ENCODE measurements at places on chromosomes 2 and 18.
A peak's percentile ranks its signal among the peaks of the same experiment; 100 is the strongest.

DNA sequence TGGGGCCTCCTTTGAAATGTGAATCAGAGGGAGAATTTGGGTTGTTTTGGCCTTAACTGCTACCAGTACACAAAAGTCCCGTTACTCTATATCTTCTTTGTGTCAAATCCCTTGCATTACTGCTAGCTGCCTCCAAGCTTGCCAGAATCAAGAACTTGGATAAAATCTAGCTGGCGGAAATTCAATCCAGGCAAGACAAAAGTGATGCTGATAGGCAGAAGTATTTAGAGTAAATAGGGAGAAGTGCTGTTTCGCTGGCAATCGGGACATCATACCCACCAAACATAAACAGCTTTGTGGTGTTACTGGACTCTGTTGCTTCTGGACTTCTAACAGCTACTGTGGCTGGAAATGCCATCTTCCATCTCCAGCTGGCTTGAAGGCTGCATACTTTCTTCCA is 2.5 kb downstream of the IFIH1 start:
- no peak for DNase-seq

GRCh38 chr2:42663828-42664227 is 95.4 kb downstream of the MTA3 start:
- no peak for DNase-seq

DNA sequence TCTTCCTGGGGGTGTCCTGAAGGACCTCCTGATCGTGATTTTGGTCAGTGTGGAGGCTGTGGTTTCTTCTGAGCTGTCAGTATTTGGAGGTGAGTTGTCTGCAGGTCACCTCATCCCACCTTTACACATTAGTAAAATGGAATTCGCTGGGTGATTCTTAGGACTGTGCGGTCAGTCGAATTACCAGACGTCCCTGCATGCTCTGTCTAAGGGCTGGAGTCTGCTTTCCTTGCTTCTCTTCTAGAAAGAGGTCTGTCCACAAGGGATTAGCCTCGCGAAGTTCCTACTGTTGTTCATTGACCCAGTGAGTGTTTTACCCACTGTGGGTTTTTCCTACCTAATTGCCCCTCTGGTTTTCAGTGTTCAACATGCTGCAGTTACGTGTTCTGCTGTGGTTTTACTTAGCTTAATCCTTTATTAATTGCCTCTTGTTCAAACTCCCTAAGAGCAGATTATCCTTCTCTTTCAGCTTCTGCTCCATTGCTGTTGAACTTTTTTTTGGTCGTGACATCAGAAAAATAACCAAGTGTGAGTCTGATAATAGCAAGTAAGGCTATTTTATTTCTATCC is 183.4 kb downstream of the NEDD4L start:
- peak; percentile 50 for DNase-seq

GRCh38 chr2:65165558-65165957 is 35.7 kb upstream of the RAB1A start:
- no peak for DNase-seq

- DNase-seq, result no peak
Measured at GRCh38 chr2:132750606-132751005, 80.6 kb upstream of the LYPD1 start.

GRCh38 chr2:11187083-11187619 is 31.9 kb downstream of the SLC66A3 start:
- peak; percentile 63 for DNase-seq

DNA sequence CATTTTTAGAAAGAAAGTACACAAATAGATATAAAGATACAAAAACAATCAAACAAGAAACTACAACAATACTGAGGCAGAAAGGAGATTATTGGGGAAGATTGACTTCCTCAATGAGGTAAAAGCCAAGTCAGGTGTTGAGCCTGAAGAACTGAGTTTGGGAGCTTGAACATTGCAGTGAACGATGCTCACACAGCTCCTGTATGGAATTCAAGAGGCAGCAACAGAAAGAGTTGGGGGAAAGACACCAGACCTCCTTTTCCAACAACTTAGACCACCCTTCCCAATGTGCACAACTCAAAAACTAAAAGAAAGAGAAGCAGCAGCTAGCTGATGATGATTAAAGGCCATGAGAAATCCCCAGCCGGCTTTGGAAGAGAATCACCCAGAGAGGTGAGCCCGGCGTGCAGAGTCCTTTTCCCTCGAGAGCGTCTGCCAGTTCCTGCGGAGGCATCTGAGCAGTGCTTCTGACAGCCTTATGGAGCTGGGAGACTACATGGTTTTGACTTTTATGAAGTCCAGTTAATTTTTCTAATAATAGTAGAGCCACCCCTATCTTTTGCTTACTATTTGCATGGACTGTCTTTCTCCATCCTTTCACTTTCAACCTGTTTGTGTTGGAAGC is 106.9 kb upstream of the RFX8 start:
- no peak for DNase-seq

GRCh38 chr2:204343685-204344084 is 201.6 kb upstream of the PARD3B start:
- DNase-seq, result no peak

DNA sequence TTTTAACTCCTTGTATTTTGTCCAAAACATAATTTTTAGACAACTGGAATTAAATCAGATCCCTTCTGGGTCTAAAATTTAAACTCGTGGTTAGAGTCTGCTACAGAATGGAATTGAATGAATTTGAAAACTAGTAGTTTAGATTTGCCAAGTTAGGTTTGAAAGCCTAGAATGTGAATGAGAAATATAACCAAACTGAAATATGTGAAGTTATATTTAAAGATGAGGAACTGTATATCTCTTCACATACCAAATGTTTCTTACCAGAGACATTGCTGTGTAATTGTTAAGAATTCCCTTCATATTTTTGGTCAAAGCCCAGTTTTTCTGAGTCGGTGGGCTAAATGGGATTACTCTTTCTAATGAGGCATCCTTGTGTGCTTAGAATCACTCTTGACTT is 74.2 kb downstream of the LPIN1 start:
- DNase-seq, result no peak

DNA sequence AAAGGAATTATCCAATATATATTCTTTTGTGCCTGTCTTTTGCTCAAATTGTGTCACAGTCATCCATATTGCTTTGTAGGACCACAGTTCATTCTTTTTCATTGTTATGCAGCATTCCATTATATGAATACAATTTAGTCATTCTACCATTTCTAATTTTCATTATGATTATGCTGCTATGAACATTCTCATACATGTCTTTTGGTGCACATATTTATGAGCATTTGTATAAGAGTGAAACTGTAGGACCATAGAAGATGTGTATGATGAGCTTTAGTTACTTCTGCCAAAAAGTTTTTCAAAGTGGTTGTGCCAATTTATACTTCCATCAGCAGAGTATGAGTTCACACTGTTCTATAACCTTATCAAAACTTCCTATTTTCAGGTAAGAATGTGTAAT is 7.7 kb downstream of the IER3IP1 start:
- no peak for DNase-seq

DNA sequence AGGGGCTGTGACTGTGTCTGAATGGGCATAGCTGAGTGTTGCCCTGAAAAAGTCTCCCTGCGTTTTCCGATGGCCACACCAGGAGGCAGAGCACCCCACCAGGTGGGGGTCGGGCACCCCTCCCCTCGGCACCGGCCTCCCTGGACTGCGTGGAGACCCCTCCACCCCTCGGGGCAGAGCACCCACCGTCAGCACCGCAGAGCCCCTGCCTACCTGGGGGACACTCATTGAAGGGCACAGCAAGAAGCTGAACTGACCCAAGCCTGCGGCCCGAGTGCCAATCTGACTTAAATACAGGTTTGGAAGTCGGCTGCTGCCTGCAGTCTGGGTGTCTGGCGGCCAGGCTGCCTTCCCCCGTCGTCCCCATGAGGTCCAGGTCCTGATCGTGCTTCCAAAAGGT is 69.9 kb downstream of the KCNG2 start:
- DNase-seq, result peak; percentile 43

DNA sequence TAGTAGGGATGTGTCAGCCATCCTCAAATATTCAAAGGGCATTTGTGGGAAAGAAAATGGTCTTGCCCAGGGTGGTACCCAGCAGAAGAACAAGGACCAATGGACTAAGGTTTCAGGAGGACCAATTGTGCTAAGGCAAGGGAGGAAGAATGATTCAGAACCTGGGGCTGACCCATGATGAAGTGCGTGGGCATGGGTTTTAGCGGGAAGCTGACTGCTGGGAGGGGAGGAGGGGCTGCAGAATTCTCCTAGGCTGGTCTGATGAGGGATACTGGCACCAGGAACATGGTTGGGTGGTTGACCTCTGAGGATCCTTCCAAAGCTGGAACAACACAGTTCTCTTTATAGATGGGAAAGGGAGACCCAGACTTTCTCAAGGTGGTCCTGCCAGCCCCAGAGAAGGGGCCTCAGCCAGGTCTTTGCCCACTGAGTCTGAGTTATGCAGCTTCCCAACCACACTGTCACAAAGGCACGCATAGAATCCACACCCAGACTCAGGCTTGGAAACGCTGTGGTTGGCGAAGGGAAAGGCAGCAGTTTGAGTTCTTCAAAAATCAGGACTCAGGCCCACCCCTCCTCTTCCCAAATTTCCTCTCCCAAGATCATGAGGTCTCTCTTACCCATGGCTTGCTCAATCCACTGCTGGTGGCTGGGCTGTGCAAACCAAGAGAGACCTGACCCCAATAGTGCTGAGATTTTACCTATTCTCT is 37.3 kb downstream of the MARCO start:
- peak; percentile 20 for DNase-seq

DNA sequence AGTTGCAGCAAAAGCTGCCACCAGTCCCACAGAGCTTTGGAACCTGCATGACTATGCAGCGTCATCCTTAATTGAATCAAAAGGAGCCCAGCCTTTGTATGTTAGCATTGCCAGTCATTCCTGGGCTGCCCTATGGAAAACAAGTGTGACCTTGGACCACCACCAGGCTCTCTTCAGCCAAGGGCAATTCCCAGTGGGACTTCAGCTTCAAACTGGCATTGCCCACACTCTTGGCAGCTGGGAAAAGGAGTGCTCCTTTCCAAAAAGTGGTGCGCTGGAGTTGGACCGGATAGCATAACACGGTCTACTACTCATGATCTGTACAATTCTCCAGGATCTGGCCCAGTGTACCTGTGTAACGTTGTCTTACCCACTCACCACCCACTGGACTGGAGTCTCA is 259.5 kb downstream of the MREG start:
- no peak for DNase-seq

- peak; percentile 52 for DNase-seq
Measured at GRCh38 chr2:184312970-184313369, 285.4 kb upstream of the ZNF804A start.

GRCh38 chr2:45009928-45010701 is 863 bp upstream of the SIX2 start:
- DNase-seq, result peak; percentile 76

DNA sequence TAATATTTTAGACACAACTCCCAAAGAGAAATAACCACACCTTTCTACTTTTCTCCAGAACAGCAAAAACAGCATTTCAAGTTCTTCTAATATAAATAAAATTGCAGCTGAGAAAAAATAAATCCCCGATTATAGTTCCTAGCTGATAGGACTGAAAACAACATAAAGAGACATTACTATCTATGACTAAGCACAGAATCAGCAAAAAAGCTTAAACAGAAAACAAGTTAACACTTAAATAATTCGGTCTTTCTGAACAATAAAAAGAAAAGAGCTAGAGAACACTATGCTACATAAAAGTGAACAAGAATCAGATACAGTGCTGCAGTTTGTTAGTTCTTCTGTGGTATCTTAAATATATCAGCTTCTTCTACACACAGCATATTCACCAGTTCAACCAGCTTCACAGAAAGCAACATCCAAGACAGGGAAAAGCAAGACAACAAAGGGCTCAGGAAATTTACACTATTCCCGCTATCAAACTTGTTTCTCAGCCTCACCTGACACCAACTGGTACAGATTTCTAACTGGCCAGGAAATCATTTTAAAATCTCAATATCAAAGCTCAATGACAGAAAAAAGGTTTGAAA is 28.6 kb downstream of the FEZ2 start:
- DNase-seq, result no peak

DNA sequence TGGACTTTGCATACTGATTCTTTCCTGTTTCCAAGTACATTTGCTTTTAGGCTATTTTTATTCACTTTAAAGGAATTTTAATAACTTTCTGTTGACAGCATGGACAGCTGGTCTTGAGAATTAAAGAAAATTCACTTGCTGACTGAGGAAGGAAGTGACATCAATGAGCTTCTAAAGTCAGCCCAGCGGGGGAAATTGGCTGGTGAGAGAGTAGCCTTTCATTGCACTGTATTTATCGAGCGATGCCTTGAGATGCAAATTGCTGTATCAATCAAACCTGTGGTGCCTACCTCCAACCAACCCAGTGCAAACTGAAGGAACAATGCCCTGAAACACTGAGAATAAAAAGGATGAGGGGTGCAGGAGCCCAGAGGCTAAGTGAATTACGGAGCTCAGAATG is 91.4 kb upstream of the AQP4 start:
- no peak for DNase-seq

GRCh38 chr2:170077830-170078569 is 99.9 kb upstream of the MYO3B start:
- no peak for DNase-seq

DNA sequence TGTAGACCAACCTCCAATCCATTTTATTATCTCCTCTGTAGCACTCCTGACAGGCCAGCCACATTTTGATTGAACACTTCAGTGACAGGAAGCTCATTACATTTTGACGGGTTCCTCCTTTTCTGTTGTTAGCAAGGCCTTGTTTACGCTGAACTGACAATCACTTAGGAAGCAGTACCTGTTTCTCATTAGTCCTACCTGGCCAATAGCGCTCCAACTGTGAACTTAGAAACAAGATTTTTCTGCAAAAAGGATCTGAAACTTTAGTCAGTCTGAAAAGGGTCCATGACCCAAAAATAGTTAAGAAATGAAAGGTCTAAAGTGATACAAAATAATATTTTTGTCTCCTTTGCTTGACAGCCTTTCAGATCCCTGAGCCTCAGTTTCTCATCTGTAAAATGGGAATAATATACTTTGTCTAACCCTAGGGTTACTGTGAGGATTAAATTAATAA is 119.6 kb upstream of the MSTN start:
- DNase-seq, result no peak

- DNase-seq, result peak; percentile 83
Measured at GRCh38 chr2:169828141-169828811, 1.0 kb downstream of the UBR3 start.

DNA sequence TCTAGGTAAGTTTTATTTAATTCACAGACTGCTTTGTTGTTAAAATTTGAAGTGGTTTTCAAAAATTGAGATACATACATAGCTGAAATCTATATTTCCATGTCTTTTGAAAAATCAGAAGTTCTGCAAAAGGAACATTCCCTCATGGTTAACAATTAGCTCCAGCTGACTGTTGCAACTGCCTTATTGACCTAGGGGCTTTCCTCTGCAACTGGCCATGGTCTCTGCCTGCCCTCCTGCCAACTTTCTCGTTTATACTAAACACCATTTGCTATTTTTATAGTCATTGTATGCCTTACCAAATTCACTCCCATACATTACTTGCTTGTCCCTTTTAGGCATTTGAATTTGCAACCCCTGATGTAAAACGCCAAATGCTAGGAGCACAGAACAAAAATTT is 107.2 kb downstream of the PID1 start:
- DNase-seq, result no peak

DNA sequence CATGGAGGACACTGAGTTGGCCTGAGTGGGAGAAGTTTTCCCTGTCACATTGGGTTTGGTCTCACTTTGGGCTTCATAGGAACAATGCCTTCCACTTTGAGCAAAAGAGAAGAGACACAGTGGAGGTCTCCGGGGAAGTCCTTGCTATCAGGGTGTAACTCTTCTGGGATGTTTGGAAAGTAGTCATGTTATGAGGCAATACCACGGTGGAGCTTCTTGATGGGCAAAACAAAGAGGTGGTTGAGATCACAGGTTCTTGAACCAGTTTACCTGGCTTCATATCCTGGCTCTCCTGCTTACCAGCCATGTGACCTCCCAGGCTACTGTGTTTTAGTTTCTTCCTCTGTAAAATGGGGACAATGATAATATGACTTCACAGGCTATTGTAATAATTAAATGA is 478.6 kb downstream of the SLC4A3 start:
- no peak for DNase-seq
